Fibroblast of lung (primary cell): ENCODE measurements at places on chromosomes 12 and 14. TPM values are rescaled to one million over a fixed set of nuclear protein-coding genes. Genes with fewer than 3 reads are reported as not detected.

Gene DBX2
- total RNA-seq: not detected in 2 replicates

GRCh38 chr14:62002642-62003041 lies 240.4 kb downstream of the SNAPC1 start:
- H3K27ac ChIP-seq: no peak overlapping the region
- no peak overlapping the region for H3K4me3 ChIP-seq
- H3K36me3 ChIP-seq: no peaks in the 10 kb centered on the region
- no peaks in the 10 kb centered on the region for H3K4me1 ChIP-seq

- no peaks in the 10 kb centered on the region for H3K27me3 ChIP-seq
- no peak for DNase-seq
- no peak overlapping the region for H3K27ac ChIP-seq
- no peaks in the 10 kb centered on the region for H3K4me1 ChIP-seq
- no peak overlapping the region for H3K4me3 ChIP-seq
Observed at GRCh38 chr14:100450049-100450448, 126.9 kb downstream of the SLC25A47 start.

DNA sequence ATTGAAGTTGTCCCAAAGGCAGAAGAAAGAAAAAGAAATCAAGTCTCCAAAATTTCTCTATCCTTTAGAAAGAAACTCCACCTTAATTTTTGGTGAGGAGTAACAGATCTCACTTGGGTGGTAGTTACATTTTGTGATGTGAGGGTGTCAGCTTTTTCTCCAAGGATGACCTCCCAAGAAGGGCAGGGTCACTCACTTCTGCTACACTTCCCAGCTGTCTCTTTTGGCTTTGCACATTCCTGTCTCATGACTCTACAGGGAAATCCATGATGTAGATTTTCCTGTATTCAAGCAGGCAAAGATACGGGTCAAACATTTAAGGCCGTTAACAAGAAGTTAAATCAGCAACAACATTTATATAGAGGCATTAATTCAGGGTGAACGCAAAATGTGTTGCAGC lies 1016.4 kb downstream of the NRXN3 start:
- H3K4me3 ChIP-seq: no peak overlapping the region
- H3K4me1 ChIP-seq: no peaks in the 10 kb centered on the region
- no peak overlapping the region for H3K27ac ChIP-seq
- no peaks in the 10 kb centered on the region for H3K27me3 ChIP-seq
- peak; percentile 55 for DNase-seq
- no peaks in the 10 kb centered on the region for H3K36me3 ChIP-seq

DNA sequence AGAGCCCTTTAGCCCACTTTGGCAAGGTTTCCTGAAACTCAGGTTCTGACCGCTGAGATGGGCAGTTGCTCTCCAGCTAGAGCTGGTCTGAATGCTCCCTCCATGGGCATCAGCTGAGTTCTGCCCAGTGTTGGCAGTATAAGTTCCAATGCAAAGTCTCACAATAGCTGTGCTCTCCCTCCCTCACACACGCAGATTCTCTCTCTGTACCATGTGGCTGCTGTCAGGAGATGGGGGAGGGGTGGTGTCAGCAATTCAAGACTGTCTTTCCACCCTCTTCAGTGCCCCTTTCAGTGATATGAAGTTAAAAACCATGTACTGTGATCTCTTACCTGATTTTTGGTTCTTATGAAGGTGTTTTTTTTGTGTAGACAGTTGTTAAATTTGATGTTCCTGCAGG lies 164.3 kb upstream of the PLEKHA5 start:
- no peaks in the 10 kb centered on the region for H3K27me3 ChIP-seq
- no peak overlapping the region for H3K27ac ChIP-seq
- no peaks in the 10 kb centered on the region for H3K36me3 ChIP-seq

- no peak overlapping the region for H3K4me3 ChIP-seq
- peaks cover 9% of the 10 kb centered on the region for H3K27me3 ChIP-seq
- DNase-seq: peak; percentile 58
- no peak overlapping the region for H3K27ac ChIP-seq
Observed at GRCh38 chr12:5428332-5429221, 3.3 kb upstream of the NTF3 start.

DNA sequence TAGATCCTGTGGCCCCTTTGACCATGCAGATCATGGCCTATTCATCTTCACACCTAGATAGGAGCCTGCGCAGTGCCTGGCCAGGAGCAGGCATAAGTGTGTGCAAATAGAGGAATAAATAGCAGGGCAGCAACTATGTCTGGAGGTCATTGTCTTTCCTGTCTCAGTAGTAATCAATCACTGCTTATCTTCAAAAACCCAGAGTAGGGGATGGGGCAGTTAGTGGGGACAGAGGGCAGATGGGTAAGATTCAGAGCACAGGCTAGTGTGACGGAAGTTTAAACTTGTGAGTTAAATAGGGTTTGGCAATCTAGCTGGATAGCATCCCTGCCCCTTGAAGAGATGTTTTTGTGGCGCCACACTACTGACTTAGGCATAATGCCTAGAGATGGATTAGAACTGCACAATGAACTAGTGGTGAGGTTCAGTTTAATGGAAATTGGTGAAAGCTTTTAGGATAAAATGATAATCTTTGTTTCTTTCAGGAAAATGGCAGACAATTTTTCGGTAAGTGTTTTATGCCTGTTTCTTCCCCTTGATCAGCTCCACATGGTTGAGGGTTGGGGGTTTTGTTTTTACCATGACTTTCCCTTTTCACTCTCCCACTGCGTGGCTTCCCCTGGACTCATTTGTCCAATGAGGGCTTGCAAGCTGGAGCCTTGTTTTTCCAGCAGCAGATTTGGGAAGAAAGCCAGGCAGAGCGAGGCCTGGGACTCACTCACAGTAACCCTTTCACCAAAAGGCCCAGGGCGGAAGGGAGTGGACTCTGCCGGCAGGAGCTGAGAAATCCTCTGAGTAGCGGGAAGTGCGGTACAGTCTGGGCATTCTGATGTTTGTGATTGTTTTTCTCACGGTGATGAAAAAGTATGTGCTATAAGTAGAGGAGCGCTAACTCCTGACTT lies 8.1 kb downstream of the LGALS3 start:
- DNase-seq: peak; percentile 89
- peaks cover 19% of the 10 kb centered on the region for H3K4me1 ChIP-seq
- peak overlapping the region; percentile 46 for H3K4me3 ChIP-seq
- peaks cover 20% of the 10 kb centered on the region for H3K36me3 ChIP-seq

DNA sequence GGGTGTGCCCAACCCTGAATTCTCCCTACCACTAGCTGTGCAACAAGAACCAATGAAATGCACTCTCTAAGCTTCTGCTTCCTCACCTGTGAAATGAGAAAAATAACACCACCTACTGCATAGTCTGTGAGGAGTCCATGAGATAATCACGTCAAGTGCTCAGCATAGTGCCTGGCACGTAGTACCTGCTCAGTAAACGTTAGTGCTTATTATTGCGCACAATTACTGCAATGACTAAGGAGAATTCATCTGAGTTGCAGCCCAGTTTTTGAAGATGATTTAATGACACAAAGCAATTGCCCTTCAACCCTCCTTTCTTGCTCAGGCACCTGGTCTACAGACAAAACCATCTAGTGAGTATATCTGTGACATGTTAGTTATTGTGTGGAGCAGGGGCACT lies 8.8 kb downstream of the VDR start:
- H3K4me3 ChIP-seq: no peak overlapping the region
- peaks cover 9% of the 10 kb centered on the region for H3K4me1 ChIP-seq
- H3K36me3 ChIP-seq: peaks cover 2% of the 10 kb centered on the region
- no peak overlapping the region for H3K27ac ChIP-seq
- no peaks in the 10 kb centered on the region for H3K27me3 ChIP-seq

DNA sequence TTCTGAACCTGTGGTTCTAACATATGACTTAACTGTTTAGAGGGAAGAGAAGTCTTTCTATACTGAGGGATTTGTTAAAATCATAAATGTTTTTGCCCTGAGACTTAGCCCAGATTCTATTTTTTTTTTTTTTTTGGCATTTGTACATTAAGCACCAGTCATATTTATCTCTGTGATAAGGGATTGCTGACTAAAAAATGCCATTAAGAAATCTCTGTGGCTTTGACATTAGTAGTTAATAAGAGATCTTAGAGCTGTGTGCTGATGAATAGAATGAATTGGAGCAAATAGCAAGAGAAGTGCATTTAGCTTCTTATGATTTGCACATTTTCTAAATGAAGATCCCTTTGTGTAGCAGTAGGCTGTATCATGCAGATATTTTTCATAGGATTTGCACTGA lies 32.5 kb downstream of the NFYB start:
- no peaks in the 10 kb centered on the region for H3K4me1 ChIP-seq
- no peak for DNase-seq
- no peak overlapping the region for H3K4me3 ChIP-seq
- peaks cover 4% of the 10 kb centered on the region for H3K36me3 ChIP-seq

- H3K36me3 ChIP-seq: no peaks in the 10 kb centered on the region
- no peak overlapping the region for H3K4me3 ChIP-seq
- H3K27me3 ChIP-seq: no peaks in the 10 kb centered on the region
- no peak overlapping the region for H3K27ac ChIP-seq
- no peak for DNase-seq
- no peaks in the 10 kb centered on the region for H3K4me1 ChIP-seq
Observed at GRCh38 chr12:132366341-132366861, 37.0 kb upstream of the GALNT9 start.

DNA sequence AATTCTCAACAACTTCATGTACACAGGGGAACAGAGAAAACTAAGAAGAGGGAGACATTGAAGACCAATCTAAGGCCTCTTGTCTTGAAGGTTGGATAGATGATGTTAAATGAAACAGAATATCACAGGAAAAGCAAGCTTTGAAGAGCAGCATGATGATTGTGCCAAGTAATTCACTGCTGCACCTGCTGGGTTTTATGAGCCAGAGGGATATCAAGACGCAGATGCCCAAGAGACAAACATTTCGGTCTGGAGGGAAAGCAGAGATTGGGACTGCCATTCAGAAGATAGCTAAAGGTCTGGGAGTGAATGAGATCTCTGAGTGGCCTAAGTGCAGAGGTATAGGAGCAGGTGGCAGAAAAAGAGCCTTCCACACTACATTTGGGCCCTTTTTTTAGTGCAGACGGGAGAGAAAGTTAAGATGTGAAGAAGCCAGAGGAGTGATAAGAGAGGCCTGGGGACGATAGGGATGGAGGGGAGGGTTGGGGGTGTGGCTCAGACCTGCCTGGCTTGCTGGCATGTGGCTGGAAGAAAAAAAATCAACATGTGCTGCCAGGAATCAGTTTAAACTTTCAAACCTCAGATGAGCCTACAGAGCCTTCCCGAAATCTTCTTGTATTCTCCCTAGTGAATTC lies 200.6 kb downstream of the AEBP2 start:
- no peaks in the 10 kb centered on the region for H3K36me3 ChIP-seq
- no peak overlapping the region for H3K4me3 ChIP-seq
- H3K27me3 ChIP-seq: no peaks in the 10 kb centered on the region
- DNase-seq: no peak
- H3K27ac ChIP-seq: no peak overlapping the region

DNA sequence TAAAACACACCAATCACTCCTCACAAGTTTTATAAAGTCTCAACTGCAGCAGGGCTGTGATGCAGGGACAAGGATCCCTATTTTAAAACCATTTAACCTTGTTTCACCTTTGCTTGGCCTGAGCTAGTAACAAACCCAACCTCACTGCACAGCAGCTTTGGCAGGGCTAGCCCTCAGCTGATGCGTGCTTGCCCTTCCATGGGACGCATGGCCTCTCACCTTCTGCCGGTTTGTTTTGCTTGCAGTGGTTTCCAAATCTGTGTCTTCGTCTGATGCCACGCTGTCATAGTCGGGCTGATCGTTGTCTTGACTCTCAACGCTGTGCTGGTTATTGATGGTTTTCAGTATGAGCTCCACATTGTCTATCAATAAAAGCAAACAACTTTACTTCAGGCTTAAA lies 43.3 kb downstream of the GIT2 start:
- H3K4me3 ChIP-seq: no peak overlapping the region
- peaks cover 46% of the 10 kb centered on the region for H3K4me1 ChIP-seq
- peak overlapping the region; percentile 89 for H3K27ac ChIP-seq
